Pulmonary artery endothelial cell (primary cell): ENCODE measurements at places on chromosomes 1 and 21.
A peak's percentile ranks its signal among the peaks of the same experiment; 100 is the strongest.

DNA sequence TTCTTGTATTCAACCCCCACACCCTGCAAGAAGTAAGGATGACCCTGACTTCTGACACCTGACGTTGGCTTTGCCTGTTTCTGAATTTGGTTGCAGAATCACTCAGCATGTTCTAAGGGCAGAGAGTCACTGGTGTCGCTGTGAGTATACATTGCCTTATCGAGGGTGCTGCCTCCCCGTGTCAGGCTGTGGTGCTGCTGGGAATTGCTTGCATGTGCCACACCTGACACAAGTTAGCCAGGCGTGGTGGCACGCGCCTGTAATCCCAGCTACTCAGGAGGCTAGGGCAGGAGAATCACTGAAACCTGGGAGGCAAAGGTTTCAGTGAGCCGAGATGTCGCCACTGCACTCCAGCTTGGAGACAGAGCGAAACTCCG is 45.9 kb downstream of the WDR4 start:
- no peak for DNase-seq

DNA sequence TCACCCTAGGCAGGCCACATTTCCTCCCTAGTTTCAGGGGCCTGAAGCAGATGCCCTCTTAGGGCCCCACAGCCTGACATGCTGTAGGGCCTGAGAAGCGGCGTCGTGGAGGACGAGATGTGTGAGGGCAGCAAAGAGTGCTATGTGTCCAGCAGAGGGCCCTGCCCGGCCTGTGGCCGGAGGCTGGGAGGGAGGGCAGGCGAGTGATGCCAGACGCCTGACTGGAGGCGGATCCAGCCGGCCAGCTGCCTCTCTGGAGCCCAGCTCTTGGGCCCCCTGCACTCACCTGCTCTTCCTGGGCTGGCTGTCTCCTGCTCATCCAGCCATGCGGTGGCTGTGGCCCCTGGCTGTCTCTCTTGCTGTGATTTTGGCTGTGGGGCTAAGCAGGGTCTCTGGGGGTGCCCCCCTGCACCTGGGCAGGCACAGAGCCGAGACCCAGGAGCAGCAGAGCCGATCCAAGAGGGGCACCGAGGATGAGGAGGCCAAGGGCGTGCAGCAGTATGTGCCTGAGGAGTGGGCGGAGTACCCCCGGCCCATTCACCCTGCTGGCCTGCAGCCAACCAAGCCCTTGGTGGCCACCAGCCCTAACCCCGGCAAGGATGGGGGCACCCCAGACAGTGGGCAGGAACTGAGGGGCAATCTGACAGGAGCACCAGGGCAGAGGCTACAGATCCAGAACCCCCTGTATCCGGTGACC is at the start of gene GPR37L1:
GPR37L1 (plus strand) TSS at position 279 of the 697 bp plus-strand sequence; CDS start at position 326, 47 bp downstream.
- peak; percentile 20 for DNase-seq

DNA sequence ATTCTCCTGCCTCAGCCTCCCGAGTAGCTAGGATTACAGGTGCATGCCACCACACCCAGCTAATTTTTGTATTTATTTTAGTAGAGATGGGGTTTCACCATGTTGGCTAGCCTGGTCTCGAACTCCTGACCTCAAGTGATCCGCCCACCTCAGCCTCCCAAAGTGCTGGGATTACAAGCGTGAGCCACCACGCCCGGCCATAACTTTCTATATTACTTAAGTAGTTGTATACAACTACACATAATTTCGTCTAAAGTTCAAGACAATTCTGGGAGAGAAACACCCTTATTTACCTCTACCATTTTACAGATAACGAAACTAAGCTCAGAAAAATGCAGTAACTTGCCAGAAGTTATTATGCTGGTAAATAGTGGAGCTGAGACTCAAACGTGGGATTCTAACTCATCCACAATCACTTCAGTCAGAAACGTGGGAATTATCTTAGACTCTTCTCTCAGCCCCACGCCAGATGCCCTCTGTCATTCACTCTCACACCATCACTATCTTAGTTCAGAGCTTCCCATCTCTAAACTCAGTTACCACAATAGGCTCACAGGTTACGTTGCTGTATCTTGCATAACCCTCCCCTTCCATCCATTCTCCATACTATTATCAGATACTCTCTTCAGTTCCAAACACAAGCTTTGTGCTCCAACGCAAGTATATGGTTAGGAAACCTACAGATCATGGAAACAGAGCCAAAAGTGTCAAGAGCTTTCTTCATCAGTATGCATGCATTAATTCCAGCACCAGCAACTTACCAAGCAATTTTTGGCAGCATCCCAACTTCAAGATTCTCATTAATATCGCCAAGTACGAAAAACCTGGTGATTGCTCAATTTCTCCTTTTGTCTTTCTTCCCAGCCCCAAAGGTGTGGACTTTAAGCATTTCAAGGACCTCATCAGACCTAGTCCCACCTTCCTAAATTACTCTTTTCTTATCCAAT is 69.3 kb downstream of the RERE start:
- DNase-seq = no peak

DNA sequence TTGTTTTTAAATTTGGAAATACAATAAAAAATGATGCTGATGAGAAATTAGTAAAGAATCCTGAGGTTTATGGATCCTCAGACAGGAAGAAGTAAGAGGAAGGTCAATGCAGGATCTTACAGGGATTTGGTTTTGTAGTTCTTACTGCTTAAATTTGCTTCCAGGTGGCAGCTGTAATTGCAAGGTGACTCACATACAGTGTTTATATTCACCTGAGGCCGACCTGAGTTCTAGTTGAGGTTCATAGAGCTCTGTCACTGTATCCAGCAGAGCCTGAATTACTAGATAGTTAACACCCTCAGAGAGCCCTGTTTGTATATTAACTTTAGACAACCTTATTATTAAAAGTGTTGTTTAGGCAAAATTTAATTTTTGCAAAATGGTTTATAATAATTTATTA is 1.4 kb upstream of the WDR26 start:
- no peak for DNase-seq

DNA sequence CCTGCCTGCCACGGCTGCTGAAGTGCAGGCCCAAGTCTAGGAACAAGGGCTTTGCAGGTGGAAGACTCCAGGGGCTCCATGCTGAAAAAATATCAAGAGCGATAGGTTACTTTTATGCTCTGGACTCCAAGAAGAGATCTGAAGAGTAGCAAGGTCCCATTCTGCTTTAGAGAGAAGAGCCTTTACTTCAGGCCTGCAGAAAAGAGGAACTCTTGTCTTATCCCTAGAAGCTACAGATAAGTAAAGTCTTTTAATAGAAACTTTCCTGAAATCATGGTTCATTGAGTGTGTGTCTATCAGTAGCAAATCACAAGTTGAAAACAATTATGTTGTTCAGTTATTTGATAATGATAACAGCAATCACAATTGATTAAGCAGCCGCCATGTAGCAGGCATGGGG is 113.3 kb downstream of the TNR start:
- no peak for DNase-seq

DNA sequence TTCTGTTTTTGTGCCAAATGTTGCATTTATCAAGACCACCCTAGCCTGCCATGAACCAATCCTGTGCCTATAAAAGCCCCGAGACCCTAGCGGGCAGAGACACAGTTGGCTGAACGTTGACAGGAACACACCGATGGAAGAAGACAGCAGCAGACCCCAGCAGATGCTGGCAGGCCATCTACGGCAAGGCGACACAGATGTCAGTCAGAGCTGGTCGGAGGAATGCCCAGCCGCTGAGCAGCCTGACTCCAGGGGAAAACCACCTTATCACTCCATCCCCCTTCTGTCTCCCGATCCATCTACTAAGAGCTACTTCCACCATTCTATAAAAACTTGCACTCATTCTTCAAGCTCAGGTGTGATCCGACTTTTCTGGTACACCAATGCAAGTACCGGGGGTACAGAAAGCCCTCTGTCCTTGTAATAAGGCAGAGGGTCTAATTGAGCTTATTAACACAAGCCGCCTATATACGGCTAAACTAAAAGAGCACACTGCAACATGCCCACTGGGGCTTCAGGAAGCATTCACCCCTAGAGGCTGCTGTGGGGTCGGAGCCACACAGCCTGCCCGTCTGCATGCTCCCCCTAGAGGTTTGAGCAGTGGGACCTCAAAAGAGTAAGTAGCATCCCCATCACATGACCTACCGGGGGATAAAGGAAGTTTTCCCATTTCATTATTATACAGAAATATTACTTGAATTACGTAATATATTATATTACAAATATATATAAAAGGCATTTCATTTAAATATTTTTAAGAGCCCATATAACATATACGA is 1156.3 kb upstream of the B3GALT2 start:
- DNase-seq = no peak

GRCh38 chr1:25148673-25149300 is 83.5 kb downstream of the SYF2 start:
- DNase-seq = no peak

GRCh38 chr1:157739229-157739901 is 37.6 kb downstream of the FCRL2 start:
- no peak for DNase-seq
